Cardiac fibroblast (primary cell): ENCODE measurements at places on chromosomes 16 and 17.
A peak's percentile ranks its signal among the peaks of the same experiment; 100 is the strongest.

GRCh38 chr17:8890671-8891070, 23.2 kb upstream of the PIK3R6 start:
- DNase-seq, result no peak

GRCh38 chr16:57304169-57305061, 19.9 kb upstream of the PLLP start:
- peak; percentile 90 for DNase-seq

DNA sequence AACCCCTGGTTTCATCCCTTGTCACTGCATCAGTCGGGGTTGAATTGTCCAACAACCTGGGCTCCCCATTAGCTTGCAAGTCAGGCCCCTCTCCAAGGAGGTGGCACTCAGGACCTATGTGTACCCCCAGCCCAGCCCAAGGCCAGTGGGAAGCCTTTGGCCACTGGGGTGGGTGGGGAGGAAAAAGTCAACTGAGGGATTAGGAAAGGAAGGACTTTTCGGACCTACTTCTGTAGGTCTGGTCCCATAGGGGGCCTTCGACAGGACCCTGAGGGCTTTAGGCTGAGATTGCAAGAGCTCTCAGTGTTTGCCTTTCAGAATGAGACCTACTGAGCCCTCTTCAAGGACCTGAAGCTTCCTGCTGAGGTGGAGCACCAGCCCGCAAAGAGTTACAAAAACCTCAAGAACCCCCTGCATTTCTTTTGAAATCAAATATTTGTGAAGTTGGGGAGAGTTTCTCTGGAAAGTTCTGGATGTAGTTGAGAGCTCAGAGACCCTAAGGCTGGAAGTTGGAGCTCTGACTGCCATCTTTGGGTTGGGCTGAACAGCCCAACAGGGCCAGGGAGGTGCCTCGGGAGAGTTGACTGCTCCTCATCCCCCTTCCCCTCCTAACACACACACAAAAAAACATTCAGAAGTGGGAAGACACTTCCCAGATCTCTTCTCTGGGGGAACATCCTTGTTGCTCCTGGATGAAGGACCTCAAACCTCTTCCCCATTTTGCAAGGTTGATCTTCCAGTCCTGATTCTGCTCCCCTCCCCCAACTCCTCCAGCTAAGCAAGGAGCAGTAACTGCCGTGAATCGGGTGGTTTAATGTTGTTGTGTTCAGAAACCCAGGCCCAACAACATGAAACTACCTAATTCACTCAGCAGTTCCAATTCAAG, 5.8 kb upstream of the HOXB9 start:
- DNase-seq, result no peak

DNA sequence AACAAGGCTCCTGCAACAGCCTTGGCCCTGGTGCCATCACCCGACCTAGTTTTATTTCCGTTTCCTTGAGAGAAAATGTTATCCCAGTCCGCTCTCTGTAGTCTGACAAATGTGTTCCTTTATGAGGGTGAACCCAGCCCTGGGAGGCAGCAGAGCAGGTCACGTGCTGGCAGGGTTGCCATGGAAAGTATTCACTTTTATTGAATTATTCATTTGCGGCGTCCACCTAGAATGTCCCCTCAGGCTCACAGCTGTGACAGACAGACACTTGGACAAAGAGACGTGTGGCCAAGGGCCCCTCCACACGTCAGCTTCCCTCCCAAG, 90.0 kb downstream of the WSCD1 start:
- no peak for DNase-seq

DNA sequence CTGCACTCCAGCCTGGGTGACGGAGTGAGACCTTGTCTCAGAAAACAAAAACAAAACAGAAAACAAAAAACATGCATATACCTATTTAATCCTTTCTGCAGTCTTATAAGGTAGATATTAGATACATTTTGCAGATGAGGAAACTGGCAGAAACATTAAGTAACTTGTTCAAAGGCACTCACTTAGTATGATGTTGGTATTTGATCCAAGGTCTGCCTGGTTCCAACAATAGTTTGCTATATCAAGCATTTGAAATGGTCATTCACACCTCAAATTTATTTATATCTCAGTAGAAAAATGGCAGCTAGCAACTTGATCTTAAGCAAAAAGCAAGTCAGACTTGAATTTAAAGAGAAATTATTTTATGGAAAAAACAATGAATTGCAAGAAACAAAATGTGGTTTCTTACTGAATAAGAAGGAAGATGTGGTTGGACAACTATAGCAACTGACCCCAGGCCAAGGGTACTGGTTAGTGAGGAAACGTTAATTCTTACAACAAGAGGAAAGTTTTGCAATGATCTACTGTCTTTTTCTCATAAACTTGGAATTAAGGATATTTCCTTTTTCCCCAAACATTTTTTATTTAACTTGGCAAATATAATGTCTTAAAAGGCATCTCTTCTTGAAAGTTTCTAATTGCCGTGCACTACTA, 19.7 kb downstream of the DHRS7B start:
- no peak for DNase-seq

GRCh38 chr17:8681170-8681949, 50.8 kb upstream of the MYH10 start:
- DNase-seq, result peak; percentile 64

DNA sequence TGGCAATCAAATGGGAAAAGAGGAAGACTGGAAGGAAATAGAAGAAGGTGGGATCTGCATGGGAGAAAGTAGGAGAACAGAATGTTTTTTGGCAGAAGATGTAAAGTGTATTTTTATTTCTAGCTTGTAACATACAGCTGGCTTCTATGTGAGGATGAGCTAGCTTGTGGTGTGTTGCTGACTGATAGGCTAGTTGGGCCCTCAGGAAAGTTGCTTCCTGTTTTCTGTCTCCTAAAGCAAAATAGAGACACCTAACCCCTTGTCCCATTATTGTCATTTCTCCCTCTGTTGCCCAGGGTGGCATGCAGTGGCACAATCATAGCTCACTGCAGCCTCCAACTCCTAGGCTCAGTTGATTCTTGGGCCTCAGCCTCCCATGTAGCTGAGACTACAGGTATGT, 15.9 kb downstream of the TNRC6A start:
- DNase-seq, result no peak
